CD4-positive, alpha-beta T cell treated with Interleukin-1 beta for 1 hour (primary cell): ENCODE measurements at places on chromosomes 1 and 21.

DNA sequence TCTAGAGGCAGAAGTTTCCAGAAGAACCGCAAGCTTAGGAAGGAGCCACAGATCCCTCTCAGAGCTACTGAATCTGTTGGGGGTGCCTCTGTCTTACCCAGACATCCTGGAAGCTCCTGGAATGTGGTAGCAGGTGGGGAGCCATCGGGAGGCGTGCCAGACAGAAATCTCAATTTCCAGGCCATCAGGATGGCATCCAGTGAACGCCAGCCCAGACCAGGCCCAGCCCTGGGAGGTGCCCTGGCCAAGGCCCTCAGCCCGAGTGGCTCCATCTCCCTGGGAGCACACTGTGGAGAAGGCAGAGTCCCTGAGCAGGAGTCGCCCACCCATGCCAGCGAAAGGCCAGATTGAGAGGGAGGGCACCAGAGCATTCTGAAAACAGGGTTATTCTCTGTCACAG lies 2.5 kb downstream of the ABCA4 start:
- DNase-seq, result no peak

GRCh38 chr1:11967028-11967547 lies 13.2 kb upstream of the MFN2 start:
- peak; percentile 21 for DNase-seq

DNA sequence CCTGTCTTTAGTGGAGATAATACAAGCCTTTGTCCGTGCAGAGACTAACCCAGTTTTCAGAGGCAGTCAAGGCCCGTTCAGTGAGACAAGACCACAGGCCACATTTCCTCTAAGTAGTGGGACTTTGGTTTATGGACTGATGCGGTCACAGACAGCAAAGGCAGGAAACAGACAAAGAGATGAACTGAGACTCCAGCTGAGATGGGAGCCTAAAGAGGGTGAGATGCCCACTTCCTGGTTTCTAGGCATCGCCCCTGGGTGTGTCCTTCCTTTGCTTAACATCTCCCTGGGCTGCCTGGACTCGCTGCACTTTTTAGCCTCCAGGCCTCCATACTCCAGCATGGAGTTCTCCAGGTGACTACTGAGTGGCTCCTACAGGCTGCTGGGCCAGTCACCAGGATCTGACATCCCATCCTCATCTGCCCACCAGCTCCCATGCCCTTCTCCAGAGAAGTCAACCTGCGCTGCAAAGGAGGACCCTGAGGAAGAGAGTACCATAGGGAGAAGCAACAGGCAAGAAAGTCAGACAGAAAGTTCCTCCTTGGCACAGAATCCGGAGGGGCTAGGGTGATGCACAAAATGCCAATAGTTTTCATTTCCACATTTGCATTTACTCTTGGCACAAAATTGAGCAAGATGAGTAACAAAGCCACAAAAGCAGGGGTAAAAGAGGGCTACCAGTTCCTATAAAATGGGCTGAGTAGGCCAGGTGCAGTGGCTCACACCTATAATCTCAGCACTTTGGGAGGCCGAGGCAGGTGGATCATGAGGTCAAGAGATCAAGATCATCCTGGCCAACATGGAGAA lies 15.1 kb downstream of the THEMIS2 start:
- peak; percentile 52 for DNase-seq

- DNase-seq, result no peak
Measured at GRCh38 chr1:116826818-116827606, 72.8 kb downstream of the CD2 start.

DNA sequence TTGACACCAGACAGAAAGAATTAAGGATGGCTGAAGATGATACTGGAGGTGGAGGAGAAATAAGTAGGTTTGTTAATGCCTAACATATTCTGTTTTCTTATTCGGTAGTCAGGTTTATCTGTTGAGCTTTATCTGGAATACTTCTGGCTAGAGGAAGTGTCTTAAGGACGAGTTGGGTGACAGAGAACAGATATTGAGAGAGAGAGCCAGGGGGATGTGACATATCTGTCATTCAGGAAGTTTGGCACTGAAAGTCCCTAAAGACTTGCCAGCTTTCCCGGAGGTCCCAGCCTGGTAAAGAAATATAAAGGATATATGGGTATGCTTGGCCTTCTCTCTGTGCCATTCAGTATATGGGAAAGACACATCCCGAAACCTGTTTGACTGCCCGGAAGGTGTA lies 280.6 kb downstream of the ZP4 start:
- no peak for DNase-seq

- DNase-seq, result no peak
Measured at GRCh38 chr1:8201331-8201861, 116.5 kb upstream of the SLC45A1 start.

- DNase-seq, result no peak
Measured at GRCh38 chr21:29649406-29649814, 290.4 kb downstream of the GRIK1 start.
